ENCODE measurements at places on chromosomes 2 and 18. TPM values are rescaled to one million over a fixed set of nuclear protein-coding genes. Genes with fewer than 3 reads are reported as not detected.

The RAPGEF4 gene
- total RNA-seq: 7.2 TPM

DNA sequence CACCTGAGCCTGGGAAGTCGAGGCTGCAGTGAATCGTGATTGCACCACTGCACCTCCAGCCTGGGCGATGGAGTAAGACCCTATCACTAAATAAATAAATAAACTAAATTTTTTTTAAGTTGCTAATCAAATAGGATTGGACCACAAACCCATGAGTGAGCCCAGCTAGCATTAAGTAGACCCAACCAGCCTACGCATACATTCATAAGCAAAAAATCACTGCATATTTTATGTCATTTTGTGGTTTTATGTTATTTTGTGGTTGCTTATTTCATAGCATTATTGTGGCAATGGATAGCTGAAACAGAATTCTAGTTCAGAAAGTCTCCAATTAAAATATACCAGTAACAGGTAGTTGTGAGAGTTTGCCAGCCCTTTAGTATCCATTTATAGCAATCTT lies 29.1 kb upstream of the ZC3H15 start:
- no peak for DNase-seq

DNA sequence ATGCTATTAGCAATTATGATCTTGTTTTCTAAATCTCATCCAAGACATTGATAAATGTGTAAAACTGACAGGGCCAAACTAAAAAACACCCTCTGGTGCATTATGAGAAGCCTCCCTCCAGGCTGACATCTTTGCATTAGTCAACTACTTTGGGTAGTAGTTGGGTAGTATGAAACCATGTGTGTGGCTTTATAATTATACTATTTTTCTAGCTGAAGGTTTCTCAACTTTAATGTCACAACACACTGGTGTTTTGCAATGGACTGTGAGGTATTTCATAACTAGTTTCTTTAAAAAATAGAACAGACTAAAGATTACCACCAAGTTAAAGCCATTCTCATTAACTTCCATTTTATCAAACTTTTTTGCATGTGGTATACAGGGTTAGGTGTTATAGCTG lies 73.1 kb upstream of the RBMS1 start:
- no peak for DNase-seq

DNA sequence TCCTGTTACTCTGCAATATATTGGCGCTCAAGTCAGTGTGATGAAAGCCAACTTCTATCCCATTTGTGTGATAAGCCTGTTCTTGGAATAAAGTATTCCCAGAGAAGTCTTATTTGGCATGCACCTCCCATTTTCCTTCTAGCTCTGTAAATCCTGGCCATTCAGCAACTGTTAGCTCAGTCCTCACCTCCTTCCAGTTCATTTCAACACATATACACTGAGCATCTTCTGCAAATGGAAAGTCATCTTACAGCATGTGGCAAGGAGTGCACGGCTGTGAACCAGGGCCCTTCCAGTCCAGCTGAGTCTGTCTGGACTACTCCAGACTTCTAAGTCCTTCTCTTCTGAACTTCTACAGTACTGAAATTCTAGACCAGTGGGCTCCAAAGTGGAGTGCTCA lies 53.1 kb downstream of the SPATS2L start:
- DNase-seq: no peak

DNA sequence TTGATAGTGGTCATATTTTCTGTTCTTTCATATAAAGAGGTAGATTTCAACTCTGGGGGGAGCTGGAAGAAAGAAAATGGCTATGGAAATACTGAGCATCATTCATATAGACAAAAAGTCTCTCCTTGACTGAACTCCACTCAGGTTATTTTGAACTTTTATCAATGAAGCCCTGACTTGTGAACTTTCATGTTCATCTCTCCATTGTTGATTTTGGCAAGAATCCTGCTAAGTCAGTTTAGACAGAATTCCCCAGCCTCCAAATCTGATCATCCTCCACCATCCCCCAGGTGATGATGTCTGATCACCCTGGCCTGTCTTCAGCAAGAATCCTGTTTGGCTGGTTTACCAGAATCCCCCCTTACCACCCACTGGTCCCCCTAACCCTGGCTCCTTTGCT lies 395.0 kb downstream of the NCKAP5 start:
- no peak for DNase-seq
